ENCODE measurements at places on chromosomes 1 and 21.

- DNase-seq = no peak
Measured at GRCh38 chr1:10635992-10636391, 160.5 kb downstream of the CASZ1 start.

DNA sequence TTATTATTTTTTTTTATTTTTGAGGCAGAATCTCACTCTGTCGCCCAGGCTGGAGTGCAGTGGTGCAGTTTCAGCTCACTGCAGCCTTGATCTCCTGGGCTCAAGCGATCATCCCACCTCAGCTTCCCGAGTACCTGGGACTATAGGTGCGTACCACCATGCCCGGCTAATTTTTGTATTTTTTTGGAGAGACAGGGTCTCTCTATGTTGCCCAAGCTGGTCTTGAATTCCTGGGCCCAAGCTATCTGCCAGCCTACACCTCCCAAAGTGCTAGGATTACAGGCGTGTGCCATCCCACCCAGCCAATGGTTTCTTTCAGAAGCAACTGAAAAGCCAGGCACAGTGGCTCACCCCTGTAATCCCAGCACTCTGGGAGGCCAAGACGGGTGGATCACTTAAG, 2.3 kb downstream of the KRTCAP2 start:
- no peak for DNase-seq

DNA sequence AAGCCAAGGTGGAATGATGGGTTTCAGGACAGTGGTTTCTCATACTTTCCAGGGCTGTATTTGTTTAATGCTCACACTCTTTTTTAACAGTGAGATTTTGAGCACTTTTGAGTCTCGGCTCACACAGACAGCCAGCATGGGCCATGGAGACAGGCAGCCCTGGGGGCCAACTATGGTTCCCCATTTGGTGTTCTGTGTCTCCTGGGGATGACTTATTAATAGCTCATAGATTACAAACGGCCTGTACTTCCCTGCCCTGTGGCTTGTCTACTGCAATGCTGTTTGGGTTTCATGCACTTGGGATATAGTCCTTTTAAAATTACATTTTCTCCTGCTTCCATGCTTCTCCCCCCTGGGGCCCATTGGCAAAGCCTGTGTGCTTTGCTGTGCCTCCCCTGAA, 178.3 kb downstream of the KCNJ6 start:
- DNase-seq = no peak

GRCh38 chr1:110433803-110434202, 17.1 kb upstream of the PROK1 start:
- peak; percentile 54 for DNase-seq

DNA sequence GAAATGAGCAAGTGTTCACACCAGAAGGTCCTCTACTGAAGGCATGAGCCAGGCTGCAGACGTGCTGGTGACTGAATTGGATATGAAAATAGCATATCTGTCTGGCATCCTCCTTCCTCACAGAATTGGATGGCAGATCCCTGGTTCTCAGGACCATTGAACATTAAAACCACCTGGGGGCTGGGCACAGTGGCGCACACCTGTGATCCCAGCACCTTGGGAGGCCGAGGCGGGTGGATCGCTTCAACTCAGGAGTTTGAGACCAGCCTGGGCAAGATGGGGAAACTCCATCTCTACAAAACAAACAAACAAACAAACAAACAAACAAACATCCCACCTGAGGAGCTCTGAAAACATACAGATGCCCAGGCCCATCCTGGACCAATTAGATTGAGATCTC, 23.4 kb downstream of the TEX35 start:
- DNase-seq = no peak

GRCh38 chr1:58189453-58189852, 357.1 kb downstream of the OMA1 start:
- no peak for DNase-seq

GRCh38 chr1:95752515-95753381, 518.7 kb downstream of the RWDD3 start:
- DNase-seq = no peak

GRCh38 chr1:27364696-27365371, 1.9 kb downstream of the MAP3K6 start:
- DNase-seq = no peak

GRCh38 chr1:235843461-235843961, 23.2 kb downstream of the LYST start:
- DNase-seq = peak; percentile 45

- no peak for DNase-seq
Measured at GRCh38 chr1:8674481-8674880, 143.0 kb downstream of the RERE start.

DNA sequence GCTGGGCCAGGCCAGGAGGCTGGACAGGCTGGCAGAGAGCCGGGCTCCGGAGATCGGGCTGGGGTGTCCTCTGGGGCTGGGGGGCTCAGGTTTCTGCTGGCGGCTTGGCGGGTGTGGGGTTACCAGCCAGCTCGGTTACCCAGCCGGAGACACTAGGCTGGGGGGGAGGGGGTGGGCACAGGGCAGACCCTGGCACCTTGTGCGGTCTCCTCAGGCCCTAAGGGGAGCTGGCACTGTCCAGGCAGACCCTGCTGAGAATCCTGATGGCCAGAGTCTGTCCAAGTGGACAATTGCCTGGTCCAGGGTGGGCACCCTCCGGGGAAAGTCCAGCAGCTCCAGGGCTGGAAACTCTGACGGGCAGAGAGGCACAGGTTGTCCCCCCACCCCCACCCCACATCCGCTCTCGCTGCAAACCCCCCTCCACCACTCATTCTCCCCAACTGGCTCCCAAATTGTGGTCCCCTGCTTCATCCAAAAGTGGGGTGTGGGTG, 6.7 kb downstream of the ZBTB7B start:
- DNase-seq = no peak

Measured in A549 (cell line).